ENCODE measurements at places on chromosomes 7 and 10. TPM values are rescaled to one million over a fixed set of nuclear protein-coding genes. Genes with fewer than 3 reads are reported as not detected.

Gene CYP2C9
- 1,608 TPM for total RNA-seq

Gene CALHM2
- 3.0 TPM for total RNA-seq

Gene KAZALD1
- total RNA-seq: 0.31 TPM

Gene PDK4
- total RNA-seq: 46.4 TPM

- DNase-seq: no peak
- no peaks in the 10 kb centered on the region for H3K36me3 ChIP-seq
- no peaks in the 10 kb centered on the region for H3K27me3 ChIP-seq
- H3K27ac ChIP-seq: no peak overlapping the region
- H3K4me3 ChIP-seq: no peak overlapping the region
Observed at GRCh38 chr10:478471-479245, 210.8 kb downstream of the DIP2C start.

GRCh38 chr7:100063376-100063775, 13.8 kb downstream of the ZSCAN21 start:
- H3K4me1 ChIP-seq: no peaks in the 10 kb centered on the region
- DNase-seq: no peak
- no peak overlapping the region for H3K4me3 ChIP-seq
- H3K27ac ChIP-seq: no peak overlapping the region
- no peaks in the 10 kb centered on the region for H3K27me3 ChIP-seq
- H3K36me3 ChIP-seq: peaks cover 9% of the 10 kb centered on the region

DNA sequence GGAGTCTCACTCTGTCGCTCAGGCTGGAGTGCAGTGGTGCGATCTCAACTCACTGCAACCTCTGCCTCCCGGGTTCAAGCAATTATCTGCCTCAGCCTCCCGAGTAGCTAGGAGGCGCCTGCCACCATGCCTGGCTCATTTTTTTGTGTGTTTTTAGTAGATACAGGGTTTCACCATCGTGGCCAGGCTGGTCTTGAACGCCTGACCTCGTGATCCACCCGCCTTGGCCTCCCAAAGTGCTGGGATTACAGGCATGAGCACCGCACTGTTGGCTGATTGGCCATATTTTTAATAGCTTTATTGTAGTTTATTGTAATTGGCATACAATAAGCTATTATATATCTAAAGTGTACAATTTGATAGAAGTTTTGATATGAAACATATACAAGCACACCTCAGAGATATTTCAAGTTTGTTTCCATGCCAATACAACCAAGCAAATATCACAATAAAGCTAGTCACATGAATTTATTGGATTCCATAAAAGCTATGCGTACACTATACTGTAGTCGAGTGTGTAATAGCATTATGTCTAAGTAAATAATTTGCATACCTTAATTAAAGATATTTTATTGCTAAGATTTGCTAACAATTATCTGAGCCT, 5.6 kb downstream of the PLEKHS1 start:
- DNase-seq: no peak
- no peak overlapping the region for H3K4me3 ChIP-seq
- H3K27ac ChIP-seq: no peak overlapping the region
- no peaks in the 10 kb centered on the region for H3K36me3 ChIP-seq
- H3K4me1 ChIP-seq: no peaks in the 10 kb centered on the region

GRCh38 chr7:132275416-132276233, 300.6 kb downstream of the PLXNA4 start:
- H3K4me1 ChIP-seq: no peaks in the 10 kb centered on the region
- H3K27ac ChIP-seq: no peak overlapping the region
- H3K36me3 ChIP-seq: no peaks in the 10 kb centered on the region
- no peak overlapping the region for H3K4me3 ChIP-seq

DNA sequence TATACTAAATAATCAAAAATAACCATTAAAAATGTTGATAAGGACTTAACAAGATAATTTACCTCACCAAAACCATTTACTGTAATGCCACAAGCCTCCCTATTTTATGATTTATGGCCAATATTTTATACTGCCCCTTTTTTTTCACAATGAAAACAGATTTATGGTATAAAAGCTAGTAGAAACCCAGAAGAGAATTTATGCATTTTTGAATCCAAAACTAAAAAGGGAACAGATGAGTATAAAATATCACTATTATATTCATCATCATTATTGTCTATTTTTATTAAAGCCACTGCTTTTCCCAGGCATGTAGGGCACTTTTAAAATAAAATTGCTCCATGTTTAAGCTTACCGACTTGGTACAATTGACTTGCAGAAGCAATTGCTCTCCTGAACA, 425.0 kb downstream of the PHTF2 start:
- no peaks in the 10 kb centered on the region for H3K27me3 ChIP-seq
- no peak overlapping the region for H3K4me3 ChIP-seq
- no peak for DNase-seq
- no peak overlapping the region for H3K27ac ChIP-seq

GRCh38 chr10:103683851-103684250, 171.5 kb downstream of the SH3PXD2A start:
- DNase-seq: no peak
- H3K4me3 ChIP-seq: no peak overlapping the region
- no peak overlapping the region for H3K27ac ChIP-seq
- no peaks in the 10 kb centered on the region for H3K4me1 ChIP-seq
- no peaks in the 10 kb centered on the region for H3K27me3 ChIP-seq
- H3K36me3 ChIP-seq: no peaks in the 10 kb centered on the region

- H3K36me3 ChIP-seq: no peaks in the 10 kb centered on the region
- no peaks in the 10 kb centered on the region for H3K27me3 ChIP-seq
- no peak overlapping the region for H3K4me3 ChIP-seq
- no peak overlapping the region for H3K27ac ChIP-seq
Observed at GRCh38 chr7:158973440-158973839, 117.1 kb downstream of the DYNC2I1 start.

GRCh38 chr10:26887611-26888215, 27.0 kb upstream of the ABI1 start:
- H3K27me3 ChIP-seq: no peaks in the 10 kb centered on the region
- H3K4me1 ChIP-seq: no peaks in the 10 kb centered on the region
- H3K36me3 ChIP-seq: no peaks in the 10 kb centered on the region

DNA sequence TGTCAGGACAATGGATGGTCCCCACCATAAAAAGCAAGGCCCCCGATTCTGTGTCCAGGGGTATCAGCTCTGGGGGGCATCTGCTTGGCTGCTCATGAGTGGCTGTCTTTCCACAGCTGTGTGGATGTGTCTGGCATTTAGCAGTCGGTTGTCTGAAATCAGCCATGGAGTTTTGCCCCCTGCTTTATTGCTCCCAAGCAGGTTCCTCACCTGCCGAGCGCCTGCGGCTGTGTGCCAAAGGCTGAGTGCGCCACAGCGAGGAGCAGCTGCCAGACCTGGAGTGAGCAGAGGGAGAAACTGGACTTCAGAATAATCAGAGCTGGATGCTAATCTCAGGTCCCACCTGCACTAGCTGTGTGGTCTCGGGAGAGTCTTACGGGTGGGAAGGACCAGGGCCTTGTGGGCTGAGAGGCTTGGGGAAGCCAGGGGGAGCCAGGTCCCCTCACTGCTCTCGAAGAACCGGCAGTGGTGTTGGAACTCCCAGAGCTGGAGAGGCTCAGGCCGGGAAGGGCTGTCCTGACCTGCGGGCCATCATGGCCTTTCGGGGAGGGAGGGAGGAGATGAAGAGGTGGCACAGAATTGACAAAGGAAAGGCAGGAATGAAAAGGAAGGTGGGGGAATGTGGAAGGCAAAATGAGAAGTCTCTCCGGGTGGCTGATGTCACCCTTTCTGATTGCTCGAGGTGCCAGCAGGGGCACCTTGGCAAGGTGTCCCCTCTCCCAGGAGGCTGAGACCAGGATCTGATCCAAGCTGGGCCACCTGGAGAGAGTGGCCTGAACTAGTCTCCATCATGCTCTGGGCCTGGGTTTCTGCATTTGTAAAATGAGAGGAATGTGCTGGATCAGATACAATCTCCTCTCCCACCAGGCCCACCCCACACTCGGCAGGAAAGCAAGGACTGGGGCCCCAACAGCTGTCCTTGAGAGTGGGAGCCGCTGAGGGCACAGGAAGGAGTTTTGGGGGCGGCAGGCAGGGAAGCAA, 30.2 kb upstream of the LEP start:
- H3K4me1 ChIP-seq: no peaks in the 10 kb centered on the region
- DNase-seq: peak; percentile 41

- no peak overlapping the region for H3K4me3 ChIP-seq
- no peak overlapping the region for H3K27ac ChIP-seq
- DNase-seq: no peak
- H3K36me3 ChIP-seq: no peaks in the 10 kb centered on the region
- H3K27me3 ChIP-seq: no peaks in the 10 kb centered on the region
Observed at GRCh38 chr7:29877196-29877595, 70.9 kb downstream of the WIPF3 start.

DNA sequence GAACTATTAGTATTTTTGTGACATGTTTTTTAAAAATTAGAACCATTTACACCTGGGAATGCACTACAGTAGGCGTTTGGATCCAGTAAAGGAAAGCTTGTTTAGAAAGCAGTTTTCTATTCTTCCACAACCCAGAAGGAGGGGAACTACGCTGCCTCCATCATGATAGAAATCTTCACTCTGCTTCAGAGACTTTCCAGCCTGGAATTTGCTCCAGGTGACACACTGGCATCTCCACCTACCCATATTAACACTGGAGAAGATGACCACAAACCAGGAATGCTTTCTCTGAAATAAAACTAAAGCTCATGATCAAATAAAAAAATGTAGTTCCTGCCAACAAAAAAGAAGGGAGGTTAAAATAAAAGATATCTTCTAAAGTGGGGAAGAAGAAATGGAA, 66.3 kb downstream of the ARHGAP22 start:
- no peak overlapping the region for H3K4me3 ChIP-seq
- no peak overlapping the region for H3K27ac ChIP-seq
- no peaks in the 10 kb centered on the region for H3K27me3 ChIP-seq
- no peaks in the 10 kb centered on the region for H3K4me1 ChIP-seq

Data from right lobe of liver (tissue), 6 donors.